ENCODE measurements at places on chromosomes 4 and X. TPM values are rescaled to one million over a fixed set of nuclear protein-coding genes. Genes with fewer than 3 reads are reported as not detected.

- peaks cover 2% of the 10 kb centered on the region for H3K36me3 ChIP-seq
- DNase-seq: peak; percentile 52
- no peak overlapping the region for H3K4me3 ChIP-seq
- H3K27ac ChIP-seq: peak overlapping the region; percentile 38
- peaks cover 39% of the 10 kb centered on the region for H3K4me1 ChIP-seq
Measured at GRCh38 chr4:1329408-1330371, 17.3 kb upstream of the UVSSA start.

- H3K27ac ChIP-seq: no peak overlapping the region
- DNase-seq: no peak
- no peaks in the 10 kb centered on the region for H3K27me3 ChIP-seq
- no peaks in the 10 kb centered on the region for H3K36me3 ChIP-seq
- H3K4me1 ChIP-seq: peaks cover 16% of the 10 kb centered on the region
Measured at GRCh38 chrX:154131955-154132354, 12.1 kb upstream of the OPN1LW start.

The FAM47A gene
- not detected for polyA plus RNA-seq

DNA sequence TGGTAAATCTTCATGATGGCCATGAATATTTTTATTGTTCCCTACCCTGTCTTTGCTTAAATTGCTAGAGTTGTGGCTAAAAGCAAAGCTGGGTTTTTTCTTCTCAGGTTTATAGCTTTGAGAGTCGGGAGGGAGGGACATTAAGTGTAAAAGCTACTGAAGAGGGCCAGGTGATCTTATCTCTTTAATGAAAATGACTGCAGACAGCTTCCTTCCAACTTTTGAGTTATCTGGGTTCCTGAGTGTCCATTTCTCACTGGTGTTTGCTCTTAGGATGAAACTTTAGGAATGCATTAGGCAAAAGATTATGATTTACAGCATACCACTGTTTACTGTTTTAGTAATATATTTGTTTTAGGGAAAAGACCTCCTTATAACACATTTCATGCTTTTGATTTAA, 187.7 kb downstream of the SHROOM3 start:
- no peaks in the 10 kb centered on the region for H3K36me3 ChIP-seq
- H3K27ac ChIP-seq: no peak overlapping the region
- no peaks in the 10 kb centered on the region for H3K4me1 ChIP-seq
- H3K4me3 ChIP-seq: no peak overlapping the region
- H3K27me3 ChIP-seq: no peaks in the 10 kb centered on the region

DNA sequence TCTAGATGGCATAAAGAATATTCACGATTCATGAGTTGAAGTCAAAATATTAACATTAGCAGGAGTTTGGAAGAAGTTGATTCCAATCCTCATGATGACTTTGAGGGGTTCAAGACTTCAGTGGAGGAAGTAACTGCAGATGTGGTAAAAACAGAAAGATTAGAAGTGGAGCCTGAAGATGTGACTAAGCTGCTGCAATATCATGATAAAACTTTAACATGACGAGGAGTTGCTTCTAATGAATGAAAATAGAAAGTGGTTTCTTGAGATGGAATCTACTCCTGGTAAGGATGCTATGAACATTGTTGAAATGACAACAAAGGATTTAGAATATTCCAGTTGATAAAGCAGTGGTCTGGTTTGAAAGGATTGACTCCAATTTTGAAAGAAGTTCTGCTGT, 70.1 kb upstream of the TMLHE start:
- no peak for DNase-seq
- no peak overlapping the region for H3K27ac ChIP-seq
- no peaks in the 10 kb centered on the region for H3K4me1 ChIP-seq

- H3K27me3 ChIP-seq: no peaks in the 10 kb centered on the region
- H3K4me3 ChIP-seq: no peak overlapping the region
- no peaks in the 10 kb centered on the region for H3K36me3 ChIP-seq
- peak overlapping the region; percentile 57 for H3K27ac ChIP-seq
Measured at GRCh38 chrX:154542723-154543424, 3.8 kb downstream of the G6PD start.

GRCh38 chr4:96352051-96352517, 512.2 kb downstream of the PDHA2 start:
- no peak overlapping the region for H3K27ac ChIP-seq
- H3K27me3 ChIP-seq: no peaks in the 10 kb centered on the region
- H3K4me1 ChIP-seq: no peaks in the 10 kb centered on the region
- no peak overlapping the region for H3K4me3 ChIP-seq

The RIBC1 gene
- 0.62 TPM for polyA plus RNA-seq

DNA sequence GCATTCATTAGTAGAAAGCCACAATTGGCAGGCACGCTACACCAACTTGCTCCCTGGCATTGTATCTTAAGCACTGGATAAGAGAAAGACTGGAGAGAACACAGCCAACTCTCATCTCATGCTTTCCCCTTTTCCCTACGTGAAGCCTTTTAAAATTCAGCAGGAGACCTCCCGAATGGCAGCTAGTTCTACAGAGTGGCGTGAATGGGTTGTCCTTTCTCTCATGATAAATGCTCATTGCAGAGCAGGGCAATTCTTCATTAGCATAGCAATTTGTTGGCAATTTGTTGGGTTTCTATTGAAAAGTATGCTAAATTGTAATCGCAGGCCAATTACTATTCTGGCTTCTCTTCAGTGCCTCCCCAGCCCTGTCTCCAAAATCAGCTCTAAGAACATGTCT, 48.0 kb downstream of the SEPTIN11 start:
- H3K27ac ChIP-seq: no peak overlapping the region
- no peak overlapping the region for H3K4me3 ChIP-seq
- no peaks in the 10 kb centered on the region for H3K36me3 ChIP-seq
- H3K4me1 ChIP-seq: peaks cover 19% of the 10 kb centered on the region

GRCh38 chrX:149881081-149881711, at the start of gene MAGEA8:
TSS of gene MAGEA8 (plus strand) at chrX:149881183. CDS start at chrX:149884273, 3,090 bp downstream.
- H3K4me3 ChIP-seq: no peak within 1 kb of the TSS
- H3K36me3 ChIP-seq: no peaks in the 10 kb centered on the region
- no peaks in the 10 kb centered on the region for H3K27me3 ChIP-seq
- no peak within 1 kb of the TSS for H3K27ac ChIP-seq
- H3K4me1 ChIP-seq: no peaks in the 10 kb centered on the region

DNA sequence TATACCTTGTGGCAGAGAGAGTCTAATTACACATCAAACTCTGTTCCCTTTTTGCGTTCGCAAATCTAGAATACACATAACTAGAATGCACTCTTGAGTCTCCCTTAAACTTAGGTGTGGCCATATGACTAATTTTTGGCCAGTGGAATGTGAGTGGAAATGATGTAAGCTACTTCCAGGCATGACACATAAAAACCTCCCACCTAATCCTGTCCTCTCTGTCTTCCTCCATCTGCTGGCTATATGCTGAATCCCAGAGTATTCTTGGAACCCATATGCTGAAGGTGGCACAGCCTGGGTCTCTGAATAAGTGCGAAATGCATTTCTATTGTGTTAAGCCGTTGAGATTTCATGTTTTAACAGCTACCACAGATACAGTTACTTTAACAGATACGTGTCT, 269.9 kb upstream of the NRK start:
- no peaks in the 10 kb centered on the region for H3K4me1 ChIP-seq
- no peak overlapping the region for H3K4me3 ChIP-seq
- H3K36me3 ChIP-seq: no peaks in the 10 kb centered on the region
- no peaks in the 10 kb centered on the region for H3K27me3 ChIP-seq
- no peak overlapping the region for H3K27ac ChIP-seq

DNA sequence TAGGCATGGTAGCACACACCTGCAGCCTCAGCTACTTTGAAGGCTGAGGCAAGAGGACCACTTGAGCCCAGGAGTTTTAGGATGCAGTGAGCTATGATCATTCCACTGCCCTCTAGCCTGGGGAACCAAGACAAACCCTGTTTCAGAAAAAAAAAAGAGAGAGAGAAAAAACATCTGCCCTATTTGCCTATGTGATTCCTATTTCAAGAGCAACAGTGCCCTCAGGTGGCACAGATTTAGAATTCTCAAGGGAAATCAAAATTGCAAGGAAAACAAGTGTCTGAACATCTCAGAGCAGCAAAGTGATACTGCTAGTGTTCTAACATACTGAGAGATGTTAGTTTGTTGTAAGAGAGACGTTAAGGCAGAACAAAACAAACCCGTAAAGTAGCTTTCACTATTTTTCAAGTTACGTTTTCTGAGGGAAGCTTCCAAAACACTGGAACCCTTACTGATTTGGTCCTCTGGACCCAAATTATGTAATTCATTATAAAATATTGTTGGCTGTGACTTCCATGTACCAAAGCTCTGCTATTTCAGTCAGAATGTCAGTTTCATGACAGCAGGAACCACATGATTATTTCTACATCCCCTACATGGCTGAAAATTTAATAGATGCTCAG, 7.9 kb downstream of the BDH2 start:
- H3K27me3 ChIP-seq: no peaks in the 10 kb centered on the region
- H3K36me3 ChIP-seq: no peaks in the 10 kb centered on the region
- no peak overlapping the region for H3K27ac ChIP-seq
- DNase-seq: peak; percentile 42
- H3K4me1 ChIP-seq: no peaks in the 10 kb centered on the region

- H3K27me3 ChIP-seq: no peaks in the 10 kb centered on the region
Measured at GRCh38 chrX:144006811-144007210, 122.9 kb downstream of the UBE2NL start.

The NLGN3 gene
- 0.09 TPM for polyA plus RNA-seq

DNA sequence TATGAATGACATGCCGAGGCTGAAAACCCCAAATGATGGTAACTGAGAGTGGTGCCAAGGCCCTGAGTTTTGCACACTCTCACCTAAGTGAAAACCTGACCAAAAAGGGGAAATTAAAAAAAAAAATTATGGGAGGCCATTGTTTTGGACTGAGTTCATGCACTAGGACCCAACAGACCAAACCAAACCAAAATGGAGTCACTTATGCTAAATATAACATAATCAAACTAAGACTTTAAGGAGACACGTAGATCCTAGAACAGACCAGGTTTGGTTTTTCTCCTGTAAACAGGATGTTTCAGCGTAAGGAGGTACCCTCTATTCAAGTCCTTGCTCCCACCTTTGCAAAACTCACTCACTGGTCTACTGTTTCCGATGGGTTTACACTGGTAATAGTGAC, 453.0 kb downstream of the INPP4B start:
- no peak overlapping the region for H3K4me3 ChIP-seq
- H3K4me1 ChIP-seq: peaks cover 36% of the 10 kb centered on the region
- no peaks in the 10 kb centered on the region for H3K27me3 ChIP-seq
- no peak for DNase-seq
- no peaks in the 10 kb centered on the region for H3K36me3 ChIP-seq
- no peak overlapping the region for H3K27ac ChIP-seq

GRCh38 chr4:177005674-177006230, 213.0 kb upstream of the VEGFC start:
- no peak overlapping the region for H3K27ac ChIP-seq
- no peak overlapping the region for H3K4me3 ChIP-seq
- H3K27me3 ChIP-seq: no peaks in the 10 kb centered on the region
- H3K4me1 ChIP-seq: no peaks in the 10 kb centered on the region

DNA sequence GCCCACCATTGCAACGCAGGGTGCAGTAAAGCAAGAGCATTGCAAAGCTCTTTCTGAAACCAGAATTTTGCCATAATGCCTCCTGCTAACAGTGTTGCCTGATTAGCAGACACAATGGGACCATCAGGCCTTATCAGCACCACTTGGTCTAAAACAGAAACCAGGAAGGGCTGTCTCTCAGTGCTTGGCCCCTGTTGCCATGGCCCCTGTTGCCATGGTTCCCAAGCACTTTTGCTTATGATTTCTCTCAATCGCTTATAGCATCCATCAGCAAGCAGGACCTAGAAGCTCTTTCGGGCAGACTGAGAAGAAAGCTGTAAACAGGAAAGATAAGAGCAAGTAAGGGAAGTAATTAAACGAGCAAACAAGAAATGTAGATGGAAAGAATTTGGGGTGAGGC, 36.8 kb downstream of the RTL5 start:
- peak; percentile 27 for DNase-seq
- no peak overlapping the region for H3K4me3 ChIP-seq
- H3K27me3 ChIP-seq: no peaks in the 10 kb centered on the region
- no peak overlapping the region for H3K27ac ChIP-seq
- H3K4me1 ChIP-seq: peaks cover 19% of the 10 kb centered on the region

The NDUFA1 gene
- polyA plus RNA-seq: 313 TPM

DNA sequence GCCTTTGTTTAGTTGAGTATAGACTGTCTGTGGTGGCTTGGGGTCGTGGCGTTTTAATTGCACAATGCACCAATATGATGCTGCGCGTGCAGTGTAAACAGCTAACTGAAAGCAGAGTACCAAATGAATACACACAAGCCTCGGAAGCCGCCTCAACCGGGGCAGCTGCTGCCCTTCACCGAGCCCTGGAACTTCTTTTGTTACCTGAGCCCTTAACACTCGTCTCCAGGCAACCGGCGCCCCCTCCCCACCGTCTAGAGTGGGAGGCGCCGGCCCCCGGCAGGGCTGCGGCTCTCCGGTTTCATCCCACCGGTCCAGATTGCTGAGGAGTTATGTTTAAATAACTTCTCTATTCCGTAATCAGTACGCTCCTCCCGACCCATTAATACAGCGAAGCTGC, 173.2 kb upstream of the TBL1X start:
- no peak overlapping the region for H3K4me3 ChIP-seq
- H3K27ac ChIP-seq: no peak overlapping the region
- H3K36me3 ChIP-seq: no peaks in the 10 kb centered on the region
- DNase-seq: no peak

The ZNF827 gene
- 2.3 TPM for polyA plus RNA-seq

- no peaks in the 10 kb centered on the region for H3K27me3 ChIP-seq
Measured at GRCh38 chrX:24355095-24355494, 5.3 kb upstream of the SUPT20HL1 start.

The TGIF2LX gene
- polyA plus RNA-seq: not detected

The ABLIM2 gene
- 0.99 TPM for polyA plus RNA-seq

- no peak for DNase-seq
- H3K36me3 ChIP-seq: no peaks in the 10 kb centered on the region
- H3K4me1 ChIP-seq: no peaks in the 10 kb centered on the region
- peak overlapping the region; percentile 78 for H3K27ac ChIP-seq
- no peaks in the 10 kb centered on the region for H3K27me3 ChIP-seq
Measured at GRCh38 chr4:112144546-112145325, 518 bp upstream of the FAM241A start.

DNA sequence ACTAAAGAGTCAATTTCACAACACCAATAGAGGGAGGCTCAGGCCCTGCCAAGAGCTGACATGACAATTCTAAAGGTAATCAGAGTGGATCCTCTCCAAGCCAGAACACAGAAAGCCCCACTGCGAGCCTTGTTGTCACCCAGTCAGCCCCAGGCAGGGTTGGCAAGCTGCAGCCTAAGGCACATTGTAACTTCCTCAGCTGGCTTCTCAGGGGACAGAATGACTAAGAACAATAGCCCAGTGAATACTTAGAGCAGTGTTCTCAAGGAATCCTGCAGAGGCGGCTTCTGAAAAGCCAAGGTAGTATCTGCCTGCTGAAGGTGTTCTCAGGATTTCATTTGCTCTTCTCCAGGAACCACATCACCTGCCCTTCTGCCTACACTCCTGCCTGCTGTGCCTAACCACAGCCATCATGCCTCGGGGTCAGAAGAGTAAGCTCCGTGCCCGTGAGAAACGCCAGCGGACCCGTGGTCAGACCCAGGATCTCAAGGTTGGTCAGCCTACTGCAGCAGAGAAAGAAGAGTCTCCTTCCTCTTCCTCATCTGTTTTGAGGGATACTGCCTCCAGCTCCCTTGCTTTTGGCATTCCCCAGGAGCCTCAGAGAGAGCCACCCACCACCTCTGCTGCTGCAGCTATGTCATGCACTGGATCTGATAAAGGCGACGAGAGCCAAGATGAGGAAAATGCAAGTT, at the start of gene MAGEB4:
Gene MAGEB4, plus strand, starts transcription at position 277 of the 692 bp plus-strand sequence. Its CDS starts 136 bp downstream, at position 413.
- H3K27me3 ChIP-seq: no peaks in the 10 kb centered on the region
- no peak for DNase-seq
- no peaks in the 10 kb centered on the region for H3K4me1 ChIP-seq
- H3K4me3 ChIP-seq: no peak within 1 kb of the TSS
- H3K36me3 ChIP-seq: no peaks in the 10 kb centered on the region
- no peak within 1 kb of the TSS for H3K27ac ChIP-seq

GRCh38 chr4:121651597-121651996, 45.2 kb downstream of the ANXA5 start:
- H3K27ac ChIP-seq: no peak overlapping the region
- DNase-seq: no peak
- H3K4me3 ChIP-seq: no peak overlapping the region
- no peaks in the 10 kb centered on the region for H3K27me3 ChIP-seq
- no peaks in the 10 kb centered on the region for H3K4me1 ChIP-seq
- H3K36me3 ChIP-seq: no peaks in the 10 kb centered on the region

The SPANXD gene
- not detected for polyA plus RNA-seq
